ENCODE measurements at places on chromosomes 3 and 15.
A peak's percentile ranks its signal among the peaks of the same experiment; 100 is the strongest.

DNA sequence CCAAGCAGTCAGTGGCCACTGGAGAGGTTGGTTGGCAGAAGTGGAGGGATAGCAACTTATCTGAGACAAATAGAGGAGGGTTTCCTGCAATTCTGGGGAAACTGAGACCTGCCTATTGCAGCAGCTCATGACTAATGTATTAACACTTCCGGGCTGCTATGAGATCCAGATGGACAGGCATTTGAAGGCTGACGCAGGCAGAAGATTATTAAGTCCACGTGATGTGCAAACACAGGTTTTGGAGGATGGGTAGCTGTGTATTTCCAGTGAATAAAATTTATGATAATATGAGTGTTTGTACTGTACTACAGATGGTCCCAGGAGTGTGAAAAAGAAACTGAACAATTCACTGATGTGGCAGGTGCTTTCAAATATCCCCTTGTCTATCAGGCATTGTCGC, 28.5 kb upstream of the CFAP161 start:
- no peak for DNase-seq

GRCh38 chr15:68204776-68205557, at the start of gene CALML4:
CALML4 (minus strand) TSS chr15:68205332; CDS start chr15:68205247, 85 bp downstream.
- DNase-seq: no peak

DNA sequence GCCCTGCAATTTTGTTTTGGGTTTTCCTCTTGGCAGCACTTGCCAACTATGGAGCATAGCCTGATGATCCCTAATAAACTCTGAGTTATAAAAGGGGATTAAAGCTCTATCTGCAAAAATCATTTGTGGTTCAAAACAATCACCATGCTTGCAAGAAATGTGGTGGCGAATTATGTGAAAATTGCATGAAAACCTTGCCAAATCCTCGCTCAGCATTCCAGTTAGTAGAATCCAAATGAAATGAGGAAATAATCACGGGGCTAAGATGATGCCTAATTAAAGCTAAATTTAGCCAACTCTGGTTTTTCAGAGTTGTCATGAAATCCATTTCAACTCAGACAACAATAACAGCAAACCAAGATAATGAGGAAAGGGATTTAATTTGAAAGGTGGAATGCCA, 73.0 kb upstream of the PROK2 start:
- no peak for DNase-seq

DNA sequence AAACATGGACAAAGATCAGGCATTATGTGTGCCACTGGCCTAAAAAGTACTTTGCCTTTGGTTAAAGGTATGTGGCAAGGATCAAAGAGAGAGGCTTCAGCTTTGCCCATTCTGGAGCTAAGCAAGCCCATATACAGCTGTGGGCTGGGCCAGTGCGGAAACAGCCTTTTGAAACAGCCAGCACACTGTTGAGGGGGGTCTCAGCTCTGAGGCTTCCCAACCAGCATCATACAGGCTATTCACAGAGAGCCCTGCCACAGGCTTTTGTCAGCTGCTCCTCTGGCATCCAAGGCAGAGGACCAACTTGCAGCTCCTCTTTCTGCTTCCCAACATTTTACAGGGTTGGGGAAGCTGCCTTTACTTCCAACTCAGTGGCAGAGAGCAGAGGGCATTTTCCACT, 63.2 kb upstream of the FOXB1 start:
- no peak for DNase-seq

GRCh38 chr3:42476225-42477125, 26.0 kb upstream of the VIPR1 start:
- DNase-seq: no peak

- peak; percentile 27 for DNase-seq
Observed at GRCh38 chr3:40191850-40192448, 117.6 kb upstream of the EIF1B start.

- no peak for DNase-seq
Observed at GRCh38 chr3:81451140-81451539, 310.3 kb downstream of the GBE1 start.

- no peak for DNase-seq
Observed at GRCh38 chr3:169430707-169431404, 232.7 kb downstream of the MECOM start.

DNA sequence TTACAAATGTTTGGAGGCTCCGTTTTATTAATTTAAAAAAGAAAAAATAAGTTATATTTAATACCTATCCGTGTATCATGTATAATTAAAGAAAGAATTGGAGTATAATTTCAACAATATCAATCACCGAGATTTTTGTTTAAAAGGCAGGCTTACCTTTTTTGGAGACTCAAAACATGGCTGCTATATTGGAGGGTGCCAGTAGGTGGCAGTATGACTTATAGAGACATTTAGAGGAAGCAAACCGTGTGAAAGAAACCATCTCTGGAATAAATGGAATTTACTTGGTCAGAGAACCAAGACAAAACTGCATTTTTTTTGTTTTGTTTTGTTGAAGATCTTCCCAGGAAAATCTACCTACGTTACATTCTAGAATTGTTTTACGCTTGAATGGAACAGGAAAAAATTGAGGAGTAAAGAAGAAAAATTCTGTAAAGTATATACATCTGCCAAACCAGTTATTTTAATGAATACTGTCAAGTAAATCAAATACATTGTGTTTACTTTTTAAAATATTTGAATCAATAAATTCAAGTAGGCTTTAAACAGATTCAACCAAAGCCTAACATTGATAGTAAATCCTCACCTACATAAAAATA, 802.6 kb upstream of the ALCAM start:
- DNase-seq: peak; percentile 38

DNA sequence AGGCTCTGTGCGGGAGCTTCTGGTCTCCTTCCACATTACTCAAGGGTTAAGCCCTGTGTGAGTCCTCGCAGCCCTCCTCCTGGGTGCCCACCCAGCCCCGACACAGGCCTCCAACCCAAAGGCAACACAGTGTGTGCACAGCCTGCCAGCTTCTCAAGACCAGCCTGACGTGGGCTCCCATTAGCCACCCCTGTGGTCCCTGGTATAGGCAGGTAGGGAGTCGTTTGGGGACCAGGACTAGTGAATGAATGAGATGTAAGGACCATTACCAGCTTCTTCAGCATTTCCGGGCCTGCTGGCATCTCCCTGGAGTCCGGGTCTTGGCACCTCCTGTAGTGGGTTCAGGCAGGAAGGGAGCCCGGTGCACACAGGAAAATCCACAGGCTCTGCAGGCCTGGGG, 20.2 kb upstream of the PLXNA1 start:
- no peak for DNase-seq

DNA sequence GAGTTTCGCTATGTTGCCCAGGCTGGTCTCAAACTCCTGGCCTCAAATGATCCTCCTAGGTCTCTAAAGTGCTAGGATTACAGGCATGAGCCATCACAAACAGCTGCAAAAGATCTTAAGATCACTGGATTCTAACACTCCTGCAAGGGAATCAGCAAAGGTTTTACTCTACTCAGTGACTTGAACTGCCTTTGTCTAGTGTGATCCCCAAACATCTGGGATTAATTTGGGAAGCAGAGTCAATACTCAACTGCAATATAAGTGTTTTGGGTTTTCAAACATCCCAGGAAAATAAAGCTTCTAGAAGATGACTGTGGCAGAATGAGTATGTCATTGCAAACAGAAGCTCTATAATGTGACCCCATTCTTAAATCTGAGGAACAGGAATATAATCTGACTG, 7.2 kb downstream of the SPG21 start:
- no peak for DNase-seq

- DNase-seq: no peak
Observed at GRCh38 chr3:127535106-127535785, 55.3 kb downstream of the TPRA1 start.

DNA sequence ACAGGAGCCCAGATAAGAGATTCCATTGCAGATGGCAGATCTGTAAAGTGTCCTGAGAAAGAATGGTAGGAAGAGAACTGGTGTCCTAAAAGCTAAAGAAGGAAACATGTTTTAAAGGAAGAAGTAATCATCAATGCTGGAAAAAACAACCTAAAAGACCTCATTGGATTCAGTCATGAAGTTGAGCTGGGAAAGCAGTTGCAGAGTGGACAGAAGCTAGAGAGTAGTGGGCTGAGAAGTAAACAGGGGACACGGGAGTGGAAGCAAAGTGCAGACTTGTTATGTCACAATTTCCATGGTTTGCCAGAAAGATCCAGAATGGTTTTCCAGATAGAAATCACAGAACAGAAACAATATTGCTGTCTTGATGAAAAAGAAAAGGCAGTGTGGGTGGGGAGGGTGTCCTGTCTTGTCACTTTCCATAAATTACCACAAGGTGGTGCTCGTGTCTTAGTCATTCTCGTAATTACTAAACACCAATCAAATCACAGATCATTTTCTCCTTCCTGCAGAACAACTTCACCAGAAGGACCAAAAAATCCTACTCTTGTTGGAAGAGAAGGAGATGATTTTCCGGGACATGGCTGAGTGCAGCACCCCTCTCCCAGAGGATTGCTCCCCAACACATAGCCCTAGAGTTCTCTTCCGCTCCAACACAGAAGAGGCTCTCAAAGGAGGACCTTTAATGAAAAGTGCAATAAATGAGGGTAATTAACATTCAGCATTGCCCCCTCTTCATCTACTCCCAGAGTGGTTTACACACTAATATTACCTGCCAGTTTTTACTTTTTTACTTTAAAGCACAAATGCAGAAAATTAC, 64.5 kb downstream of the KLHL25 start:
- no peak for DNase-seq

DNA sequence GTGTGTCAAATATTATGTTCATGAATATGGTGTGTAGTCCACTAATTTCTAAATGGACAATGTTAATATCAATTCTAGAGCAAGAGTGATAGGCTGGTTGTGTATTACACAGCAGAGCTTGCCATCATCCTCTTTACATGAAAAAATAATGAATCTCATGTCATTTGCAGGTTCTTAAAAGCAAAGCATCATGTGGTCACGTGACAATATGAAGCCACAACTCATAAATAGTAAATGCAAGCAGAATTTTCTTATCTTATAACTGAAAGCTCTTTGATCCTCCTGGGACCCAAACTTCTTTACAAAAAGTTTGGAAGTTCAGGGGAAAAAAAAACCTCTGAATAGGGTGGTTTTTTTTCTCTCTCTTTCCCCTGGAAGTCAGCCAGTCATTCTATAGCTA, 26.9 kb upstream of the LRRN1 start:
- DNase-seq: no peak

GRCh38 chr15:88331291-88331690, 74.8 kb upstream of the NTRK3 start:
- DNase-seq: peak; percentile 14

GRCh38 chr15:66981771-66982170, 83.6 kb upstream of the SMAD3 start:
- DNase-seq: no peak

GRCh38 chr3:192923731-192924130, 6.1 kb upstream of the MB21D2 start:
- no peak for DNase-seq

DNA sequence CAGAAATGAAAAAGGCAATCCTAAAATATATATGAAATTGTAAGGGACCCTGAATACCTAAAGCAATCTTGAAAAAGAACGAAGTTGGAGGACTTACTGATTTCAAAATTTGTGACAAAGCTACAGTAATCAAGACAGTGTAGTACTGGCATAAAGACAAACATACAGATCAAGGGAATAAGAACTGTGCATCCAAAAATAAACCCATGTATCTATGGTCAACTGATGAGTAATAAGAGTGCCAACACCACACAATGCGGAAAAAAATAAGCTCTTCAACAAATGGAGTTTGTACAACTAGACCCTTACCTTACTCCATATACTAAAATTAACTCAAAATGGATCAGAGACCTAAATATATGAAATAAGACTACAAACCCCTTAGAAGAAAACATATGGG, 29.6 kb downstream of the GSK3B start:
- no peak for DNase-seq

GRCh38 chr3:140500473-140500872, 177.4 kb upstream of the TRIM42 start:
- no peak for DNase-seq

DNA sequence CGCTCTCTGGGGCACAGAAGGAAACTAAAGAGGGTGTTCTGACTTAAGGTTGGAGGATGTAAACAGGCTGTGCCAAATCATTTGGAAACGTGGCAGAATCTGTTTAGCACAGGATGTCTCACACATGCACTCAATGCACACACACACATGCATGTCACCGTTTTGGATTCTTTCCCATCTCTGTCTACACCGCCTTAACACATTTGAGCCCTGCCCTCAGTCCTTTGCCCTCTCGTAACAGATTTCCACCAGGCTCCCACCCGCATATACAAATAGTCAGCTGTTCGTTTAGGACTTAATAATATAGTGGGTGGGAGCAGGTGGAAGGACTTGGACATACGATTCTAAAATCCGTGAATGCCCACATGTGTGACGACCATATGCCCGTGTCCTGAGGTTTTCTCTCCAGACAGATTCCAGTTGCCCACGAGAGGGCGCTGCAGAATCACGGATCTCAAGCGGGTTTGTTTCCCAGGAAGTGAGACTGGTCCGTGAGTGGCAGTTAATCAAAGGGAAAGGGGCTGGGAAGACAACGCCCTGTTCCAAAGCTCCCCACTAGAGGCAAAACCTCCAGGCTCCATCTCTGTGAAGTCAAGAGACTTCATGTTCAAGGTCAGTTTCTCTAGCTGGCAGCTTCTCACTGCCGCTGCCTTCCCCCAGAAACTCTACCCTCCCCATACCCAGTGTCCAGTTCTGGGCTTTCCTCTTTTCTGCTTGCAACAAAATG, 44.5 kb downstream of the NOX5 start:
- peak; percentile 44 for DNase-seq

GRCh38 chr3:15361494-15362214, 29.3 kb upstream of the SH3BP5 start:
- peak; percentile 33 for DNase-seq

GRCh38 chr15:80418892-80419537, 14.8 kb downstream of the ARNT2 start:
- no peak for DNase-seq

- peak; percentile 8 for DNase-seq
Observed at GRCh38 chr15:23642413-23643044, 5.1 kb downstream of the MAGEL2 start.

DNA sequence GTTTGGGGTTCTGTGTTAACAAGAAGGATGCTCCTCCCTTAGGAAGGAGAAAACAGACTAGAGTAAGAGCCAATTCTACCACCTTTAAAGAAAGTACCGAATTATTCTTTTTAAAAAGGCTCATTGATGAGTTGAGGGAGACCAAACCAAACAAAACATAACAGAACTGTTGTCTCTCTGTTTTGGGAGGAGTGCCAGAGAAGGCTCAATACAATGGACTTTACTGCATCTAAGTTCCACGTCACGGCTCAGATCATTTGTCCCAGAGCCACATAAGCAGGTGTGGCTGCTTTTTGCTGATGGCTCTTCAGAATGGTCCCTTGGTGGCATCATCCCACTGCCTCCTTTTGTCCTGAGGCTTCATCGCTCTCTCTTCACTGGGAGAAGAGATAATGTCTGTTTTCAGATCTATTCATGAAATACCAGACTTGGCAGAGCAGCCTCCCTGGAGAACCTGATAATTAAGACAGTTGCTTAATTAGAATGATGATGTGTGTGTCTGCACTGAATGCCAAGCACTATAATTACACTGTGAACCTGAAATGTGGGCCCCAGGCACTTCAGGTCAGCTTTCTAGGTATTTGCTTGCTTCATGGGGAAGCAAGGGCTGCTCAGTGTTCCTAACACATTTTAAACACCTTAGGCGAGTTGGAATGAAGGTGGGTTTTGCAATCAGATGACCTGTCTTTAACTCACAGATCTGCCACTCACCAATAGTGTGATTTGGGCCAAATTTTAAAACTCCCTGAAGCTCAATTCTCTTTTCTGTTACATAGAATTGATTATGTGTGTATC, 335.2 kb upstream of the MCTP2 start:
- no peak for DNase-seq
